Esophagus squamous epithelium (tissue), 5 donors: ENCODE measurements at places on chromosomes 7 and 10.

DNA sequence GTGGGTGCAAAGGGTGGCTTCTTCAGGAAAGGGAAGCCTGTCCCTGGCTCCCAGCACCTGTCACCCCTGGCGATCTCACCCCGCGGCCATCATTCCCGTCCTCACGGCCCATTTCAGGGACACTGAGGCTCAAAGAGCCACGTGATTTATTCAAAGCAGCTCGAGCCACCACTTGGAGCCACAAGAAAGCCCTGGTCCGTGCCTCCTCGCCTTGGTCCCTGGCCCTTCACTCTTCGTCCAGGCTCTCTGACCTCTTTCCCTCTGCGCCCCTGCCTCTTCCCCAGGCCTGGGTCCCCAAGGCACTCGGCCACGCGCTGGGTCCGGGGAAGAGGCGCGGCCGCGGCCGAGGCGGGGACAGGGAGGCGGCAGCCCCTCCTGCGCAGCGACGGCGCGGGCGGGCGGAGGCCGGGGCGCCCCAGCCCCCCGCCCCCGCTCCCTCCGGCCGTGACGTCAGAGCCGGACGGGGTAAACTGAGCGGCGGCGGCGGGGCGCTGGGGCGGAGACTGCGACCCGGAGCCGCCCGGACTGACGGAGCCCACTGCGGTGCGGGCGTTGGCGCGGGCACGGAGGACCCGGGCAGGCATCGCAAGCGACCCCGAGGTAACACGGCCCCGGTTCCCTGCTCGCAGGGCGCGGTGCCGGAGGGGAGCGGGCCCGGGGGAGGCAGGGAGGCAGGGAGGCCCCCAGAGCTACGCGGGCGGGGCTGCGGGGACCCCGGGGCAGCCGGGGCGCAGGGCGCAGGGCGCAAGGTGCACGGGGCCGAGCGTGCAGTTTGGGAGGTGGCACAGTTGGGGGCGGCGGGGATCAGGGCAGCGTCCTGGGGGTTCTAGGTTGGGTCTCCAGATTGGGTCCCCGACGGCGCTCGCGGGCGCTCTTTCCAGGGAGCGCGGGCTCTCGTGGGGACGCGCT lies at the start of gene SLC18A2:
SLC18A2 (plus strand) TSS at position 494 of the 909 bp plus-strand sequence. CDS start 580 bp downstream, outside the sequence.
- DNase-seq: no peak

DNA sequence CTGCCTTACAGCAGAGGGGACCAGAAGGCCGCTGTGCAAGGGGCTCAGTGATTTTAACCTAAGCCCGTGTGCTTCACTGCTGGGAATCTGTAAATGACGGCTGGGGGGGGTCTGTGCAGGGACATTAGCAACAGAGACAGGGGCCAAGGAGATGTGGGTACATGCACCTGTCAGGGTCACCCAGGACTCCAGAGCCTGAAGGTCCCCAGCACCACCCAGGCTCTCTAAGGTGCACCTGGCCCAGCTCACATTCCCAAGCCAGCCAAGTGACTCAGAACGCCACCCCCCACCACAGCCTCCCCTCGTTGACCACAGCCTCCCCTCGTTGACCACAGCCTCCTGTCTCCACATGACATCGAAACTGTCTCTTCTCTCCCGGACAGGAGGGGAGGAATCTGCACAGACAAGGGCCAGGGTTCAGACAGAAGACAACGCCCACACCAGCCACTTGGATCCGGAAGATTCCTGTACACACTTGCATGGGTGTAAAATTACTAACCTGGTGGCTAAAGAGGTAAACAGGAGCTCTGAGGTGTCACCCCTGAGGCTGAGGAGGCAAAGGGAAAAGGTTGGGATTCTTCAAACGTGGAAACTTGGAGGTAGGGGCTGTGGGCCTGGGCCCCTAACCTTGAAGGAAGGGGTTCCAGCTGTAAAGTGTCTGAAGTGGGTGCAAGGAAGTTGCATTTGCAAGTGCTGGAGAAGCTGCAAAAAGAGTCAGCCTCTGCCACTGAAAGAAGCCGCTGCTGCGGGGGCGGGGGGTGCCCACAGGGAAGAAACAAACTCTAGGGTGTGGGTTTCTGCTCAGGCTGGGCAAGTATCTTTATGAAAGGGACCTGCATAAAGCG lies 27.0 kb downstream of the CALML3 start:
- no peak for DNase-seq

DNA sequence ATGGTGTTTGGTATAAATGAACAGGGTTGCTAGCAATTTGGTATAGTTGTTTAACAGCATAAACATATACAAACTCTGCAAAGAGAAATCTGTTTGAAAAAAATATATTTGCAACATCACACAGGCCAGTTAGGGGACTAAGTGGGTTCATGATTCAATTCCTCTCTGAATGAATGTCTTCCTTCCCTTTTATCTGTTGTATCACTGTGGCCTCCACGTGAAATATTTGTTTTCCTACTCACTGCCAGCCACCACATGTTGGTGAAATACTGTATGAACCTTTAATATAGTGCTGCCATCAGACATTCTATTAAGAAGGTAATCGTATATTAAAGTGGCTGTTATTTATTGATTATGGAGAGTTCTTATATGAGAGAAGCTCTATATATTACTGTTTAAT lies 157.0 kb downstream of the ARID5B start:
- DNase-seq: no peak

GRCh38 chr7:13844954-13845353 lies 144.5 kb downstream of the ETV1 start:
- DNase-seq: no peak

GRCh38 chr10:110303681-110304080 lies 1.0 kb downstream of the SMNDC1 start:
- no peak for DNase-seq

DNA sequence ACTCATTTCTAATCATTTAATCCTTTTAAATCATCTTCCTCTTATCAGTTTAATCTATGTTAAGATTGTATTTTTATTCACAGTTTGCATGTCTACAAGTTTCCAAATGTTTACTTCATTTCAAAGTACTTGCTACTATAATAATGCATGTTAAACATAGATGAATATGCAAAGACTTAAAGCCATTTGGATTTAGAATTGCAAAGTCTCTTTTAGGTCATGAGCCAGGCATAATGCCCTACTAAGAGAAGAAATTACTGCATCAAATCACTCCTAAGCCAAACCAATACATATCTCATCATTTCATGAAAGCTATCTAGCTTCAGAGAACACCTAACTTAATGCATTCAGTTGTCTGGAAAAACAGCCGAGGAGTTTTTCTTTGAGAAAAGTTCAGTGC lies 266.1 kb downstream of the PRKG1 start:
- DNase-seq: no peak
